ENCODE measurements at places on chromosomes 11 and 22. TPM values are rescaled to one million over a fixed set of nuclear protein-coding genes. Genes with fewer than 3 reads are reported as not detected.
A peak's percentile ranks its signal among the peaks of the same experiment; 100 is the strongest.

DNA sequence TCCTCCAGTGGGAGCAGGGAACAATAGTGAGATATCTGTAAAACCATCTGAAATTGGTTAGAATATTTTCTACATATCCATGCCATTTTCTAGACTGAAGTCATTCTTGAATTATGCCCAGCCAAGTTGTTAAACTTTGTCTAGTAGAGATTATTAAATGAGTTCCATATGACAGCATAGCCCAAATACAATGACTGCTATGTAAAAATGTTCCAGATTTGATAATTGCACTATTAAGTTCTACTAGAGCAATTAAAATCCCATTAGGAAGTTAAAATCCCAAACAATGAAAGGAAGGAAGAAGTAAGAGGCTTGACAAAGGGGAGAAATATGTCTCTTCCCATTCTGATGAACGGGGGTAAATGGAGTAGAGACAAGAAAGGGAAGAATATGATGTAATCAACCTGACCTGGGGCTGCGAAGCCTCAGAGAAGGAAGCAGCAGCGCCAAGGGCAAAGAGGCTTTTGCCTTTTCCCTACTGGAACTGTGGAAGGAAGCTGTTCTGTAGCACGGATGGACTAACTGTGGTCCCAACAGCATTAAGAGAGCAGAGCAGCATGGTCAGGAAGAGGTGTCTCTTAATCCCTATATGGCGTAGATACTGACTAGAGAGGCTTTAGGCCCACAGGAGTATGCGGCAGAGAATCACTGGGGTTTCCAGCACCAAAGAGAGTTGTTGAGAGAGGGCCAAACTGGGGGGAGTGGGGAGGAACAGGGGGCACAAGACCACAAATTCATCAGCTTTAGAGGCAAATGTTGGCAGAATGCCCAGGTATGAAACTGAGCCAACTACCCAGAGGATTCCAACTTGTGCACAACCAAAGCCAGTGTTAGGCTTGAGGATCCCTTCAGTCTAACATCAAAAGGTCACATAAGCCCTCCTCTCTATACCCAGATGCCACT lies 26.7 kb downstream of the RRP8 start:
- H3K4me3 ChIP-seq, result no peak overlapping the region
- no peak overlapping the region for H3K27ac ChIP-seq
- H3K4me1 ChIP-seq, result no peaks in the 10 kb centered on the region
- DNase-seq, result no peak
- no peaks in the 10 kb centered on the region for H3K36me3 ChIP-seq

The AIFM3 gene
- 0.33 TPM for total RNA-seq

The HBG2 gene
- total RNA-seq, result 5.8 TPM

DNA sequence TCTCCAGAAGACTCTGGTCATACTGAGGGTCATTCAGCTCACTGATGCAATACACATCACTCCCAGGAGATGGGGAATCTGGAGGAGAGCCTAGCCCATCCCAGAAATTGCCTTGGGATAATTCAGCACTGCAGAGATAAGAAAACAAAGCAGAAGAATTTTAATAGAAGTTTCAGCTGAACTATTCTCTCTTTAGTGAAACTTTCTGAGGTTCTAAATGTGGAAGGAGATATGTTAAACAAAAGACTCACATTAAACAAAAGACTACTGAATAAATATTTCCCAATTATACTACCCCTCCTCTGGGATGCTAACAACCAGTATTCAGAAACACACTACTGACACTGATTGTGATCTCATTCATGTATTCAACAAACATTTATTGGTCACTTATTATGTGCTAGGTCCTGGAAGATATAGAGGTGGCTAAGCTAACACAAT lies 47.8 kb downstream of the C2CD3 start:
- H3K27ac ChIP-seq, result no peak overlapping the region
- H3K27me3 ChIP-seq, result no peaks in the 10 kb centered on the region
- H3K4me1 ChIP-seq, result no peaks in the 10 kb centered on the region
- DNase-seq, result no peak

The F2 gene
- 0.46 TPM for total RNA-seq

- H3K27ac ChIP-seq, result peak within 1 kb of the TSS; percentile 86
- peak within 1 kb of the TSS; percentile 86 for H3K4me3 ChIP-seq
- H3K36me3 ChIP-seq, result peaks cover 18% of the 10 kb centered on the region
- peak; percentile 83 for DNase-seq
Measured at GRCh38 chr22:39152511-39153219, at the start of gene CBX7. Gene CBX7, minus strand, starts transcription at chr22:39152680. Its CDS starts 236 bp downstream, at chr22:39152444.

DNA sequence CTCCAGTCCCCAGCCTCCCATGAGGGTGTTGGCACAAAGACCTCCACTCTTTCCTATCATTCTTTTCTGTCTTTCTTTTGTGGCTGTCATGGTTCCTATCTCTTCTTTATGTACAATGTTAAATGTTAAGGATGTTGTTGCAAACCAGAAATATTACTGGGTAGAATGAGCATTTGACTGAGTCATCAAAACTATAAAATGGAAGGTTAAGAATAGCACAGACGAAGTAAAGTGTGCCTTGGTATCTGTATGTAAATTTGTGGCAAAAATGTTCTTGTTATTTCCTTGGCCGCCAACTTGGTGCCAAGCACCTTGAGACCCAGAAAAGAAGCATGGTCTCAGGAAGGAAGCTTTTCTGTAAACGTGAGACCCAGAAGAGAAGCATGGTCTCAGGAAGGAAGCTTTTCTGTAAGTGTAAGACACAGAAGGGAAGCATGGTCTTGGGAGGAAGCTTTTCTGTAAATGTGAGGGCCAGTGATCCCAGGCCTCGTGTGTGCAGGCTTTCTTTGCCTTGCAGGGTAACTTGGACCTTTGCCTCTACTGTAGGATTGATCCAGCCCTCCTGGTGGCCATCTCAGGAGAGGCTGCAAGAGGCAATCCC lies 6.7 kb upstream of the PKP3 start:
- H3K36me3 ChIP-seq, result no peaks in the 10 kb centered on the region
- H3K27ac ChIP-seq, result peak overlapping the region; percentile 41
- H3K4me3 ChIP-seq, result no peak overlapping the region
- H3K4me1 ChIP-seq, result no peaks in the 10 kb centered on the region
- no peak for DNase-seq
- no peaks in the 10 kb centered on the region for H3K27me3 ChIP-seq

GRCh38 chr11:26231252-26231661 lies 100.7 kb upstream of the ANO3 start:
- no peaks in the 10 kb centered on the region for H3K36me3 ChIP-seq
- H3K27me3 ChIP-seq, result no peaks in the 10 kb centered on the region
- no peak for DNase-seq
- H3K4me3 ChIP-seq, result no peak overlapping the region
- H3K27ac ChIP-seq, result no peak overlapping the region
- H3K4me1 ChIP-seq, result no peaks in the 10 kb centered on the region

- peak; percentile 85 for DNase-seq
- peak within 1 kb of the TSS; percentile 84 for H3K4me3 ChIP-seq
- no peaks in the 10 kb centered on the region for H3K36me3 ChIP-seq
- peaks cover 86% of the 10 kb centered on the region for H3K4me1 ChIP-seq
- H3K27me3 ChIP-seq, result no peaks in the 10 kb centered on the region
Measured at GRCh38 chr22:24427500-24428164, at the start of gene ADORA2A. Gene ADORA2A, plus strand, starts transcription at chr22:24427599. Its CDS starts 5,806 bp downstream, at chr22:24433405.

- no peaks in the 10 kb centered on the region for H3K27me3 ChIP-seq
- peak overlapping the region; percentile 62 for H3K27ac ChIP-seq
- H3K4me1 ChIP-seq, result no peaks in the 10 kb centered on the region
- H3K36me3 ChIP-seq, result no peaks in the 10 kb centered on the region
- H3K4me3 ChIP-seq, result no peak overlapping the region
Measured at GRCh38 chr11:95688501-95689222, 100.9 kb downstream of the FAM76B start.

The FXYD2 gene
- total RNA-seq, result 26.0 TPM

DNA sequence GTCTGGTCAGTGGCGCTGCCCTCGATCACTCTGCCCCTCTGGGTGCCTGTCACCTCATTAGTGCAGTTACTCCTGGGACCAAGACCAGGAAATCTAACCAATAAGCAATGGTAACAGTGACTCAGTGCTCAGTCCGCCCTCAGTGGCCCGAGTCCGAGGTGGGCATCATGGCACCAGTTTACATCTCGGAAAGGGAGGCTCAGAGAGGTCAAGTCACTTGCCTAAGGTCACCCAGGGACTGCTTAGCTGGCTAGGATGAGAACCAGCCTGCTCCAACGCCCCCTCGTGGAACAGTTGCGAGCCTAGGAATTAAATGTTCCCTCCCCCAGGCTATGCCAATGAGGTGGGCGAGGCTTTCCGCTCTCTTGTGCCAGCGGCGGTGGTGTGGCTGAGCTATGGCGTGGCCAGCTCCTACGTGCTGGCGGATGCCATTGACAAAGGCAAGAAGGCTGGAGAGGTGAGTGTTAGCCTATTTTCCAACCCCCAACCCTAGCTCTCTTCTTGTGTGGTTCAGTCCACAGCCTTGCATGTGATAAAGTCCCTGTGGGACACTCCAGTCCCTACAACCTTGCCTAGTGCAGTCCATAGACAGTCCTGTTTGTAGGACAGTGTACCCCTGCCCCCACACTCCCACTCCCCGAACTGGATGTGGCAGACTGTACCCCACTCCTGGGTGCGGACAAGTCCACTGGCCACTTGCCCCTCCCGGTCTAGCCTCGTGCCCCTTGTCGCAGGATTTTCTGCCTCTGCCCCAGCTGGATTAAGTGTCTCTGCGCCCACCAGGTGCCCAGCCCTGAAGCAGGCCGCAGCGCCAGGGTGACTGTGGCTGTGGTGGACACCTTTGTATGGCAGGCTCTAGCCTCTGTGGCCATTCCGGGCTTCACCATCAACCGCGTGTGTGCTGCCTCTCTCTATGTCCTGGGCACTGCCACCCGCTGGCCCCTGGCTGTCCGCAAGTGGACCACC lies 1.1 kb downstream of the MTFP1 start:
- peaks cover 52% of the 10 kb centered on the region for H3K4me1 ChIP-seq
- peak; percentile 87 for DNase-seq
- peak overlapping the region; percentile 86 for H3K27ac ChIP-seq
- H3K36me3 ChIP-seq, result peaks cover 10% of the 10 kb centered on the region

- H3K36me3 ChIP-seq, result peaks cover 11% of the 10 kb centered on the region
- H3K27ac ChIP-seq, result no peak overlapping the region
- no peaks in the 10 kb centered on the region for H3K27me3 ChIP-seq
- H3K4me3 ChIP-seq, result no peak overlapping the region
- no peak for DNase-seq
Measured at GRCh38 chr11:35736952-35737351, 74.4 kb downstream of the TRIM44 start.

- no peaks in the 10 kb centered on the region for H3K36me3 ChIP-seq
- H3K27ac ChIP-seq, result no peak overlapping the region
- H3K4me3 ChIP-seq, result no peak overlapping the region
- DNase-seq, result no peak
- H3K4me1 ChIP-seq, result no peaks in the 10 kb centered on the region
Measured at GRCh38 chr11:103656382-103656781, 380.1 kb upstream of the DDI1 start.

GRCh38 chr11:70925238-70925637 lies 327.1 kb downstream of the SHANK2 start:
- DNase-seq, result no peak
- no peak overlapping the region for H3K4me3 ChIP-seq
- no peaks in the 10 kb centered on the region for H3K36me3 ChIP-seq
- no peaks in the 10 kb centered on the region for H3K4me1 ChIP-seq

GRCh38 chr11:72100462-72100861 lies 2.6 kb downstream of the LAMTOR1 start:
- no peak for DNase-seq
- no peak overlapping the region for H3K4me3 ChIP-seq
- H3K36me3 ChIP-seq, result peaks cover under 1% of the 10 kb centered on the region

- DNase-seq, result no peak
- no peaks in the 10 kb centered on the region for H3K4me1 ChIP-seq
- no peaks in the 10 kb centered on the region for H3K36me3 ChIP-seq
- no peak overlapping the region for H3K4me3 ChIP-seq
- H3K27ac ChIP-seq, result no peak overlapping the region
Measured at GRCh38 chr11:127248476-127248875, 247.9 kb upstream of the KIRREL3 start.

- peak overlapping the region; percentile 78 for H3K4me3 ChIP-seq
- peak overlapping the region; percentile 98 for H3K27ac ChIP-seq
- H3K27me3 ChIP-seq, result no peaks in the 10 kb centered on the region
- H3K4me1 ChIP-seq, result peaks cover 12% of the 10 kb centered on the region
- H3K36me3 ChIP-seq, result no peaks in the 10 kb centered on the region
- DNase-seq, result no peak
Measured at GRCh38 chr11:111879637-111879960, 258 bp downstream of the CFAP68 start.

The GDPD5 gene
- 70.9 TPM for total RNA-seq

DNA sequence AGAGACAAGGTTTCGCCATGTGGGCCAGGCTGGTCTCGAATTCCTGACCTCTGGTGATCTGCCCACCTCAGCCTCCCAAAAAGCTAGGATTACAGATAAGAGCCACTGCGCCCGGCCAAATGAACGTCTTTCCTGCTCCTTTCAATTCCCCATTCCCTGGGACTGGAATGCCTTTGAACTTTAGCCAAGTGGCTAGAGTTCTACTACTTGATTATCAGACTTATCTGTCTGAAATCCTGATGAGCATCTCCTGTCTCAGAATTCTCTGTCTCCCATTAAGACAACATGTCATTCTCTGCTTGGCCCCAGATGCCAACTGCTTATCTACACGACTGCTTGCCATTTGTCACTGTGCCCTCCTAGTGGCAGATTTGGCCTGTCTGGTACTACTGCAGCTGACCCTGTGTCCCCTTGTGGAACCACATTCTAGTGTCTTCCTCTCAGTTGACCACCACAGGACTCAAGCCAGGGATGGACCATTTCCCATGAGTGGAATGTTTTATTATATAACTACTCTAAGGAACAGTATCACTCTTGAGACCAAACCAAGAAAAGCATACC lies 33.1 kb upstream of the IPO7 start:
- peaks cover 10% of the 10 kb centered on the region for H3K4me1 ChIP-seq
- H3K27ac ChIP-seq, result no peak overlapping the region
- no peaks in the 10 kb centered on the region for H3K36me3 ChIP-seq
- no peak for DNase-seq
- no peak overlapping the region for H3K4me3 ChIP-seq
